ENCODE measurements at places on chromosomes 3 and 15. TPM values are rescaled to one million over a fixed set of nuclear protein-coding genes. Genes with fewer than 3 reads are reported as not detected.
A peak's percentile ranks its signal among the peaks of the same experiment; 100 is the strongest.

Gene ZPLD1
- not detected for total RNA-seq

Gene HCLS1
- total RNA-seq: 19.4 TPM

Gene SLC25A20
- total RNA-seq: 8.6 TPM

Gene MKRN3
- total RNA-seq: 7.6 TPM

Gene GHRL
- 2.1 TPM for total RNA-seq

Gene GREM1
- 2.6 TPM for total RNA-seq

Gene SYNPR
- total RNA-seq: 111 TPM

Gene CELF6
- 22.3 TPM for total RNA-seq

Gene LDHAL6B
- total RNA-seq: not detected

Gene TNFSF10
- total RNA-seq: 3.0 TPM

Gene MYZAP
- 1.3 TPM for total RNA-seq

DNA sequence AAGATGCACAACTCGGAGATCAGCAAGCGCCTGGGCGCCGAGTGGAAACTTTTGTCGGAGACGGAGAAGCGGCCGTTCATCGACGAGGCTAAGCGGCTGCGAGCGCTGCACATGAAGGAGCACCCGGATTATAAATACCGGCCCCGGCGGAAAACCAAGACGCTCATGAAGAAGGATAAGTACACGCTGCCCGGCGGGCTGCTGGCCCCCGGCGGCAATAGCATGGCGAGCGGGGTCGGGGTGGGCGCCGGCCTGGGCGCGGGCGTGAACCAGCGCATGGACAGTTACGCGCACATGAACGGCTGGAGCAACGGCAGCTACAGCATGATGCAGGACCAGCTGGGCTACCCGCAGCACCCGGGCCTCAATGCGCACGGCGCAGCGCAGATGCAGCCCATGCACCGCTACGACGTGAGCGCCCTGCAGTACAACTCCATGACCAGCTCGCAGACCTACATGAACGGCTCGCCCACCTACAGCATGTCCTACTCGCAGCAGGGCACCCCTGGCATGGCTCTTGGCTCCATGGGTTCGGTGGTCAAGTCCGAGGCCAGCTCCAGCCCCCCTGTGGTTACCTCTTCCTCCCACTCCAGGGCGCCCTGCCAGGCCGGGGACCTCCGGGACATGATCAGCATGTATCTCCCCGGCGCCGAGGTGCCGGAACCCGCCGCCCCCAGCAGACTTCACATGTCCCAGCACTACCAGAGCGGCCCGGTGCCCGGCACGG is 991 bp downstream of the SOX2 start:
- peak; percentile 43 for DNase-seq

- DNase-seq: no peak
These were observed 44.3 kb downstream of the PRTG start for GRCh38 chr15:55698653-55699052.

GRCh38 chr3:106349191-106349881 is 480.5 kb upstream of the CBLB start:
- no peak for DNase-seq

DNA sequence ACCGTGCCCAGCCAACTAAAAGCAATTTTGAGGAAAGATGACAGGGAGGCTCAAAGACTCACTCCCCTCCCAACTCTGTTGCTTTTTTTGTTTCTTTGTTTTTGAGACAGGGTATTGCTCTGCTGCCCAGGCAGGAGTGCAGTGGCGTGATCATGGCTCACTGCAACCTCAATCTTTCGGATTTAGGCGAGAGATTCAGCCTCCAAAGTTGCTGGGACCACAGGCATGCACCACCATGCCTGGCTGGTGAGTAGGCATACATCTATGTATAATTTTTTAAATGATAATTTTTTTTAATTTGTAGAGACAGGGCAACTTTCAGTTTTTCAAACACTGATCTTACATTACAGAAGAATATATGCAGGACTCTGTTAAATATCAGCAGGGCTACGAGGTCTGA is 15.8 kb upstream of the THUMPD3 start:
- no peak for DNase-seq

DNA sequence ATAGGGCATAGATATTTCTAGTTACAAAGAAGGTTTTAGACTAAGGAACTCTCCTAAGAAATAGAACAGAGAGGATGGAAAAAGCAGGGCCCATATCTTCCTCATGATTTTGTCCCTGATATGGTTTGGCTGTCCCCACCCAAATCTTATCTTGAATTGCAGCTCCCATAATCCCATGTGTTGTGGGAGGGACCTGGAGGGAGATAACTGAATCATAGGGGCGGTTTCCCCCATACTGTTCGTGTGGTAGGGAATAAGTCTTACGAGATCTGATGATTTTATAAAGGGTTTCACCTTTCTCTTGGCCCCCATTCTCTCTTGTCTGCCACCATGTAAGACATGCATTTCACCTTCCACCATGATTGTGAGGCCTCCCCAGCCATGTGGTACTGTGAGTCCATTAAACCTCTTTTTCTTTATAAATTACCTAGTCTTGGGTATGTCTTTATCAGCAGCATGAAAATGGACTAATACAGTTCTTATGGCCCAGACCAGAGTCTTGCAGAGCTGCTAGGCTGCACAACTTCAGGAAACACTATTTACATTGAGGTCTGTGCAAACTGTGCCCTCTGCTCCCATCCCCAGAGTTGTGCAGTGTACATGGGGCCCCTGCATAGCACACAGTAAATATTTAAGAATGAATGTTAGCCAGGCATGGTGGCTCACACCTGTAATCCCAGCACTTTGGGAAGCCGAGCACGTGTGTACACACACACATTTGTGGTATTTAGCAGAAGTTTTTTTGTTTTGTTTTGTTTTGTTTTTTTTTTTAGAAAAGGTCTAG is 20.3 kb upstream of the CA12 start:
- no peak for DNase-seq

- DNase-seq: no peak
These were observed 79.6 kb downstream of the TP63 start for GRCh38 chr3:189710620-189711402.

DNA sequence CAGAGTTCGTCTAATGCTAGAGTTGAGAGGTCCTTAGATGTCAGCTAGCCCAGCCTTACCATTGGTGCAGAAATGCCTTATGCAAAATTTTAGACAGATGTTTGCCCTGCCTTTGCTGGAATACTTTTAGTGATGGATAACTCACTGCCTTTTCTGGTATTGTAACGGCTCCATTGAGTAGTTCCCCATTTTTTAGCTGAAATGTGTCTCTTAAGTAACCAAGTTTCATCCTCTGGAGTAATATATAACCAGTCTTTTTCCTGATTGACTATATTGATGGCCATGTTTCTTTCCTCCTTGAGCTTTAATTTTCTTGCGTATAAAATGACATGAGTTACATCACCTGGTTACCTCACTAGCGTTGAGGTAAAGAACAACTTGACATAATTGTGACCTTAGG is 45.0 kb downstream of the SNRK start:
- no peak for DNase-seq

DNA sequence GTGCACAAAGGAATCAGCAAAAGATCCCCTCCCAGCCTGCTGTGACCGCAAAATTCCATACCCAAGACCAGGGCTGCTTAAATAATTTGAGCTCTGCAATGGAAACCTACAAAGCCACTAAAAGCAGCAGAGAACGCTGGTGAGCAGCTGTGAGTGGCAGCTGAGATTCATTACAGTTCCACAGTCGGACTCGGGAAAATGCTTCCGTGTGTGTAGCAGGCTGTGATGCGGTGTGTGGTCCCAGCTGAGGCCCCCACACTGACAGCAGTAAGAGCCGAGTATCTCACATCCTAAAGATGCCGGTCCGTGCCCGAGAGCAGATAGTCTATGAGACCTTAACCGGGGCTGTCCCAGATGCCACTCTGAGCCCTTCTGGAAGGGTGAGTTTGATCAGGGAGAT is 37.4 kb downstream of the TM2D3 start:
- DNase-seq: no peak

All from dorsolateral prefrontal cortex (tissue), 122 donors.